ENCODE measurements at places on chromosomes 12 and 14.

- DNase-seq: no peak
- H3K4me3 ChIP-seq: no peak overlapping the region
- peaks cover 8% of the 10 kb centered on the region for H3K36me3 ChIP-seq
- peaks cover 21% of the 10 kb centered on the region for H3K4me1 ChIP-seq
Observed at GRCh38 chr14:52325630-52326029, 11.5 kb downstream of the PTGER2 start.

- DNase-seq: no peak
- no peaks in the 10 kb centered on the region for H3K4me1 ChIP-seq
- no peak overlapping the region for H3K27ac ChIP-seq
- peaks cover 20% of the 10 kb centered on the region for H3K27me3 ChIP-seq
- no peaks in the 10 kb centered on the region for H3K36me3 ChIP-seq
Observed at GRCh38 chr14:101469382-101470247, 91.7 kb upstream of the DIO3 start.

- H3K27me3 ChIP-seq: peaks cover 11% of the 10 kb centered on the region
- H3K4me1 ChIP-seq: no peaks in the 10 kb centered on the region
- H3K36me3 ChIP-seq: no peaks in the 10 kb centered on the region
- no peak overlapping the region for H3K4me3 ChIP-seq
Observed at GRCh38 chr14:76428611-76429010, 52.7 kb downstream of the ESRRB start.

DNA sequence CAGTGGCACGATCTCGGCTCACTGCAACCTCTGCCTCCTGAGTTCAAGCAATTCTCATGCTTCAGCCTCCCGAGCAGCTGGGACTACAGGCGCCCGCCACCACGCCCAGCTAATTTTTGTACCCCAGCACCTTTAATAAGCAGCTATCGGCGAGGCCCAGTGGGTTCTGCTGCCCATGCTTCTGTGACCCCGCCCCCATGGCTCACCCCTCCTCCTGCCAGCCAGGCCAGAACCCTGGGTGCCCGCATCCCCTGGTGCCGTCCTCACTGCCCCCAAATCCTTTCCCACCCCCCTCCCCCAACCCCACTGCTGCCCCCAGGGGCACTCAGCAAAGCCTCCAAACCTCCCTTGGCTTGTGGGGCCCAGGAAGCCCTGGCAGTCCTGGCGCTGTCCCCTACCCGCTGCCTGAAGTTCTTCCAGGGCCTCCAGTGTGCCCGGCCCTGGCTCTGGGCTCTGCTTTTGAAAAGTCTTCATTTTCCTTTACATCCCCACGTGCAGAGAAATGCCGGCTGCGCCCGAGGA lies 14.5 kb downstream of the BAG5 start:
- no peaks in the 10 kb centered on the region for H3K36me3 ChIP-seq
- no peaks in the 10 kb centered on the region for H3K27me3 ChIP-seq
- peaks cover 4% of the 10 kb centered on the region for H3K4me1 ChIP-seq
- no peak overlapping the region for H3K27ac ChIP-seq
